ENCODE measurements at places on chromosomes 3 and 15.

DNA sequence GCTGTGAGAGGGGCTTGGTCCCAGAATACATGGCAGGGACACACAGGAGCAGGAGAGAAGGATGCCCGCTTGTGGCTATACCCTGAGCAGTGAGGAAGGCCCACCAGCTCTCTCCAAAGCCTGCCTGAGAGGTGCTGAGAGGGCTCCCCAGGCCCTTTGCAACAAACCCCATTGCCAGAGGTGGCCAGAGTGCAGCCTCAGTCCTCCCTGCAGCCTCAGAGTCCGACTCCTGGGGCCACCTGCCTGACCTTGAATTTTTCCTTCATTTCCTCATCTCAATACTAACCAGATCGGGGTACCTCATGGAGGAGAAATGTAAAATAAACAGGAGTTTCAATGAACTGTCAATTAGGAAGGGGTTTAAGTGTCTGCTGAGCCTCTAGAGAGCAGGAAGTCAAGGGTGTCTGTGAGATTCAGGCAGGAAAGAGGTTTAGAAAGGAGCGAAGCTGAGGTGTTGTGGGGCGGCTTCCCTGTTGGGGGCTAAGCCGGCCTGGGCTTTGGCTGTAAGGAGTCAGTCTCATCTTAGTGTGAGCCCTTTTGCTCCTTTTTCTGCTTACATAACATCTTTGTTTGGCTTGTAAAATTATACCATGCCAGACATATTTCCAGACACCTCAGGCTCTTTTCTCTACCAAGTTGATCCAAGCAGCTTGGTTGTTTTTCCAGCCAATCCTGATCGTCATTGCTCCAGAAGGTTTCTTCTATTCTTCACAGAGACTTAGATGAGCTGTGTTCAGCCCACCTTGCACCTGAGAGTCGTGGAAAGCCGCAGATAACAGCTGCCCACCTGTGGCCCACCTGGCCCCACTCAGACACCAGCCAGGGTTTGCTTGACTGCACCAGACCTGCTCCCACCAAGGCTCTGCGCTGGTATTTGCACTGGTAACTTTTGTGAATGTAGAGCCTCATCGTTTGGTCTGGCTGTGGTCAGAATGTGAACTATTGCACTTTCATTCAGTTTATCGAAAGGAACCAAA lies 36.7 kb downstream of the CMTM7 start:
- DNase-seq = no peak

GRCh38 chr15:101018016-101018415 lies 98.9 kb downstream of the LRRK1 start:
- DNase-seq = no peak

DNA sequence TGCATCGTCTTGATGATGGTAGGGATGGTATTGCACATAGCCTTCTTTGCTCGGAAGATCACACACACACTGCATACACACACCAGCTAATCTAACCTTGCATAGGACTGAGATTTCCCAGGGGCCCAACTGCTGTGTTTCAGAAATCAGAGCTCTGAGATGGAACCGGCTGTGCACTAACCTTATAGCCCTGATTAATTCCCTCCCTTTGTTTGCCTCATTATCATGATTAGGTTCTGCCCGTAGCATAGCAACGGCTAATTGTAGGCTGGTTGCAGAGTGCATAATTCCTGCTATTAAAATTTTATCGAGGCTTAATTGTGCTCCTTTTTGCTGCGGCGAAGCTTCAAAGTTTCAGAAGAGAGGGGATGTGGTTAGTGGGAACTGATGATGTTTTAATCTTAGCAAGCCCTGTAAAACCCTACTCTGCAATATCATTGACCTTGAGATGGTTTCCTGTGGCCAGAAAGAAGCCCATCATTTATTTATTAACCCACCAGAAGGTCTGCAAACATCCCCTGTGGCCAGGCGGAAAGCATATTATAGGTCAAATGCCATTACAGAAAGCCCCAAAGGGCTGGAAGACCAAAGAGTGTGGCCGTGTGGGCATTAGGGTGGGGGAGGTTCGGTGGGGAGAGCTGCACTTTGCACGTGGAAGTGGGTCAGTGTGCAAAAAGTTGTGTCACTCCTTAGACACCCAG lies 56.2 kb upstream of the GLCE start:
- no peak for DNase-seq

GRCh38 chr3:164526250-164526649 lies 552.0 kb downstream of the SI start:
- no peak for DNase-seq

DNA sequence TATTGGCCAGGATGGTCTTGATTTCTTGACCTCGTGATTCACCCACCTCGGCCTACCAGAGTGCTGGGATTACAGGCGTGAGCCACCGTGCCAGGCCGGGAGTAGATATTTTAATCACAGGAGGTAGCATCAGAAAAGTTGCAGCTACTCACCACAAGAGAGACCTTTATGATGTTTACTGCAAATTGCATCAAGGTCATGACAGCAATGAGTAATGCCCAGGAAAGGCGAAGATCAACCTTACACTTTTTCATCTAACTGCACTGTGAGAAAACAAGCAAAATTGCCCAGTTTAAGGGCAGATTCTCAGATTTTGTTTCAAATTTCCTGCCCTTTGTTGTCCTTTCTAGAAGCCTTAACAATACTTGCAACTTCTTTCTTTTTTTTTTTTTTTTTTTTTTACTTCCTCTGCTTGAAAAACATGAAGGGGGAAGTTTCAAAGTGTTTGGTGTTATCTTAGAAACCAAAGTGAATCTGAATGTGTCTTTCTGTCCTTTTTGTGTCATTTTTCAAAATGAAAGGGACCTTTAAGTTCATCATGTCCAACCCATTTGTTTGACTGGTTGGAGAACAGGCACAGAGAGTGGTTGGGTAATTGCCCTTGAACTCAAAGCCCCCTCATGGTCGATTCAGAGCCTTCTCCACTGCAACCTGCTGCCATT lies 25.0 kb downstream of the TGFBR2 start:
- DNase-seq = no peak

GRCh38 chr3:151384741-151385174 lies at the start of gene P2RY12:
Gene P2RY12 (minus strand): TSS chr3:151384753. CDS start chr3:151338845, 45,908 bp downstream.
- peak; percentile 66 for DNase-seq

DNA sequence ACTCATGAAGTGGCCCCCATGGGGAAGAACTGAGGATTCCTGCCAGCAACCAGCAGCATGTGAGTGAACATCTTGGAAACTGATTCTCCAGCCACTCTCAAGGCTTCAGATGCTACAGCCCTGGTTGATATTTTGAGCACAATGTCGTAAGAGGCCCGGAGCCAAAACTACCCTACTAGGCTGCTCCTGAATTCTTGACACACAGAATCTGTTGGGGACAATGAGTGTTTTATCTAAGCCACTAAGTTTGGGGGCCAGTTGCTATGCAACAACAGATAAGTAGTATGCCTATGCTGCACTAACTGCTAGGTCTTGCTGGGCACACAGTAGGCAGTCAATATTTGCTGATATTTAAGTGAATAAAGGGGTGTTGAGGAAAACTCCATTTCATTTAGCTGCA lies 89.9 kb upstream of the CHL1 start:
- no peak for DNase-seq

- no peak for DNase-seq
Observed at GRCh38 chr15:70033109-70033508, 64.6 kb downstream of the TLE3 start.

- no peak for DNase-seq
Observed at GRCh38 chr15:61720197-61720704, 340.0 kb downstream of the VPS13C start.

DNA sequence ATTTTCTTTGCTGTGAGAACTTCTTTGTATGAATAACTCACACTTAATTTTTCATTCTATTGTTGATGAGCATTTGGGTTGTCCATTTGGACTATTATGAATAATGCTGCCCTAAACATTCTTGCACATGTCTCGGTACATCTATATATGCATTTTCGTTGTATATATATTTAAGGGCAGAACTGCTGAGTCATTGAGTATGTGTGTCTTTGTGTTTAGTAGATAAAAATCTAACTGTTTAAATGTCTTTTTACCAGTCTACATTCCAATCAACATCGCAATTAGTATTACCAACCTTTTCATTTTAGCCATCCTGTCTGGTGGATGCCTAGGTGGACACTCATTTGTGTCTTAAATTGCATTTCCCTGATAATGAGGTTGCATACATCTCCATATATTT lies 144.4 kb downstream of the UACA start:
- DNase-seq = no peak

DNA sequence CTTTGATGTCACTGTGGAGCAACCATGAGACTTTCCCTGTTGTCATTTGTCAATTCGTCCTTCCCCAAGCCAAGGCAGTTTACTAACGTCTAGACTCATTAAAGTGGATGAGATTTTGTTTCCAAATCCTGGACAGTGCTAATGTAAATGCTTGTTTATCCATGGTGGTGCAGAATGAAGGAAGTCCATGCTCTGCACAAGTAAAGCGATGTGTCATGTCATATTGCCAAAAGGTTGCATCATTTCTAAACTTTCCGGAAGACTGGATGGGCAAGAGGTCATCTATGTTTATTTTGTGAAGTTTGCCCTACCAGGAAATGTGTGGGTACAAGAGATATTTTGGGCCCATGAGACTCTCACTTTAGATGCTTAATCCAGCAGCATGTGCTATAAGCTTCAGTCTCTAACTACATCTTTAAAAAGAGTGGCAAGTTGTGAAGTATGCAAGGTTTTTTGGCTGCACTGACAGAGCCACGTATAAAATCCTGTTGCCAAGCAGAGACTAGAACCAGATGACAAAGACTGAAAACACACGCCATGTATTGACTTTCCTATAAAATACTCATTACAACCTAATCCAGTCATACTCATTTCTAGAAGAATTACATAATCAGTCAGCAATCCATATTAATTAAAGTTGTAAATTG lies 72.1 kb upstream of the FNDC3B start:
- DNase-seq = no peak

- no peak for DNase-seq
Observed at GRCh38 chr3:156187146-156187769, 66.9 kb downstream of the KCNAB1 start.

DNA sequence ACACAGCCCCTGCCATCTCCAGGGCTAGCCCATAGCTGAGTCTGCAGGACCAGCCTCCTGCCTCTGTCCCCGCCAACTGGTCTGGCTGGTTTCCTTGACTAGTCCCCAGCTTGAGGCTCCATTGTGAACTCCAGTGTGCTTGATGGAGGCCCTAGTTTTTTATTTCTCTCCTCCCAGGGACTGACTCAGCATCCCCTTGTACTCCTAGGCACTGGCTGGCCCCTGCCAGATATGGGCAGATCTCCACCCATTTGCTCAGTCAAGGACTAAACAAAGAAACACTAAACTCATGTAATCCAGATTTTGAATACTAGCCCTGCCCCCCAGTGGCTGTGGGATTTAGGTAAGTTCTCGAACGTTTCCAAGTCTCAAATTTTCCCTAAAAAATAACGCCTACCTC lies 415.4 kb upstream of the RORA start:
- no peak for DNase-seq

- DNase-seq = no peak
Observed at GRCh38 chr3:84759361-84759760, 199.4 kb upstream of the CADM2 start.

GRCh38 chr15:80151576-80151975 lies 1.2 kb upstream of the FAH start:
- no peak for DNase-seq

- DNase-seq = no peak
Observed at GRCh38 chr15:98745650-98746374, 97.5 kb downstream of the IGF1R start.

GRCh38 chr3:123711356-123711755 lies 126.5 kb upstream of the HACD2 start:
- DNase-seq = no peak

GRCh38 chr3:149777414-149778214 lies 14.7 kb downstream of the ANKUB1 start:
- DNase-seq = no peak

- no peak for DNase-seq
Observed at GRCh38 chr3:184795522-184796190, 16.3 kb upstream of the VPS8 start.

DNA sequence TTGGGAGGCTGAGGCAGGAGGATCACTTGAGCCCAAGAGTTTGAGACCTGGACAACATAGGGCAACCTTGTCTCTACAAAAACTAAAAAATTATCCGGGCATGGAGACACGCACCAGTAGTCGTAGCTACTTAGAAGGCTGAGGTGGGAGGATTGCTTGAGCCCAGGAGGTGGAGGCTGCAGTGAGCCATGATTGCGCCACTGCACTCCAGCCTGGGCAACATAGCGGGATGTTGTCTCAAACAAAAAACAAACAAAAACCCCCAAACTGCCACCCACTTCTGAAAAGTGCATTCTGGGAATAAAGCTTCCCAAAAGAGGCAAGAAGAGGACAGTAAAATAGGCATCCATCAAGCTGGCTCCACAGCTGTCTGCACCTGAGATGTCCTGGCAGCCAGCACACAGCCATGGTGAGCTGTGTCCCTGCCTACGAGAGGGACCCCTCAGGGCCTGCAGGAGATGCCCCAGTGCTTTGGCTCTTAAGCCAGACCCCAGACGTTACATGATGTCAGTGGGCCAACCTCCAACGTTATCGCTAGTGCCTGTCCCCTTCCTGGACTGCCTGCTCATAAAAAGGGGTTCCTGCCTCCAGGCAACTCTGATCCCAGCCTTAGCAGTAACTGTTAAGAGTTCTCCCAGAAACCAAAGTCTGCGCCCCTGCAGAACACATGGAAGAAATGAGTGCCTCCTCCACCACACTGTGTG lies 101.1 kb downstream of the LRIG1 start:
- no peak for DNase-seq

DNA sequence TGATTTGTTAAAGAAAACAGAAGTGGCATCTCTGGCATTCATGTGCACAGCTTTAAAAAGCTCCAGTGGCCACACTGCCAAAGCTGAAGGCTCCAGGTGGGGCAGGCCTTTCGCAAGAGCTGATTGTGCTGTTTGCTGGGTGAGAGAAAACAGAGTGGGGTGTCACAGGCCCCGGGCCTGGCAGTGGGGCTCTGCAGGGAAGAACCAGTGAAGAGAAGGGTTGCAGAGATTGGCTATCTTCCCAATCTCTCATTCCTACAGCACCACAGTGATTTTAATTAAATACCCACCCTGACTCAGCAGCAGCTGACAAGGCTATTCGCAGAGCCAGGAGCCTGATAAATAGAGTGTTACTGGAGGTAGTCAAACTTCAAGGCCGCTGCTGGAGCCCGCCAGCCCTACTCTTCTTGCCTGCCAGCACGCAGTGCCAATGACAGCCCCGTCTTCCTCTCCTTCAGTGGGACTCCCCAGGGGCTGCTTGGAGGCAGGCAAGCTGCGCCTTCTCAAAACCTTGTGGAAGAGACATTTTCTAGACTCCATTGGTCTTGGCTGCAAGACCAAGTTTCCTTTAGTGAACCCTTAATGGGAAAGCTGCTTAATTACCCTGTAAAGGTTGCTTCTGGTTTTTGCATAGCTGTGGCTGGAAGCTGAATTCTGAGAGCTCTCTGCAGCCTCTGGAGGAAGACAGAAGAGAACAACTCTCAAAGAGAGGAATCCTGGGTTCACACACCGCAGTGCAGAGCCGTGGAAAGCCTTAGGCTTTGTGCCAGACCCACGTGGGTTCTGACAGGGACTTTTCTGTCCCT lies 225.8 kb upstream of the SLCO3A1 start:
- DNase-seq = peak; percentile 15

GRCh38 chr15:31200735-31201151 lies 99.2 kb upstream of the TRPM1 start:
- no peak for DNase-seq

- DNase-seq = no peak
Observed at GRCh38 chr3:145673838-145674237, 487.1 kb downstream of the PLOD2 start.

GRCh38 chr15:66956672-66957430 lies 108.6 kb upstream of the SMAD3 start:
- no peak for DNase-seq
